ENCODE measurements at places on chromosomes 3 and 15.

GRCh38 chr15:73751899-73752805 is 999 bp downstream of the INSYN1 start:
- no peak for DNase-seq

DNA sequence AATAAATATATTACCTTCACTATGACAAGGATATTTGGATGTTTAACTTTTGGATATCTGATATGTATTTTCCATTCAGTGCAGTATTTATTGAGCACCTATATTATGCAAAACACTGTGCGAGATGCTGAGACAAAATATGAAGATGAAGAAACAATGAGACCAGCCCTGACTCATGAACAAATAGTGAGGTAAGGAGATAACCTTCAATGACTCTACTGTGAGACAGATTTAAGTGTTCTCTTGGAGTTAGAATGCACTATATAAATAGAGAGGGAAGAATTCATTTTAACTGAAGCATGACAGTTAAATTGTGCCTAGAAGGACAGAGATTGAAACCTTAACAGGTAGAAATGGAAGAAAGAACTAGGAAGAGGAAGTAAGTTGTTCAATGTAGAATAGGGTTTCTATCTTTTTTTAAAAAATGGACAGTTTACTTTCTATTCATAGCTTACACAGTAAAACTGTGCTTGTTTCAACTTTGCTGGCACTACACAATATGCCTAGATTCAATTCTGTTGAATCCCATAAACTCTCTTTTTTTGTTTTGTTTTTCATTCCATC is 124.2 kb downstream of the ZBTB20 start:
- DNase-seq: no peak

DNA sequence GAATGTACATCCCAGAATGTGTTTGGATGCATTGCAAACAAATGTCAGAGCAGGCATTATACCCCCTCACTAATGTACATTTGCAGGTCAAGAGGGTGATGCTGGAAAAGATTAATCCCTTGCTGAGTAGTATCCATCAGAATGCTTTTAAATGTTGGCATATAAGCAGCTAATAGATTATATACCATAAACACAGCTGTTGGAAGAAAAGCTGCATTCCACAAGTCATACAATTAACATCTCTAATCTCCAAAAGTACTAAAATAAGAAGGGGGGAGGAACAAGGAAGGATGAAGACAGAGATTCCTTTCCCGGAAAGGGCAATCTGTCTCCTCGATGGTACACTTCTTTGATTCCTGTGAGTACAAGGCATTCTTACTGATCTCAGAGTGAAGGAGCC is 445.7 kb upstream of the CDIN1 start:
- DNase-seq: no peak

DNA sequence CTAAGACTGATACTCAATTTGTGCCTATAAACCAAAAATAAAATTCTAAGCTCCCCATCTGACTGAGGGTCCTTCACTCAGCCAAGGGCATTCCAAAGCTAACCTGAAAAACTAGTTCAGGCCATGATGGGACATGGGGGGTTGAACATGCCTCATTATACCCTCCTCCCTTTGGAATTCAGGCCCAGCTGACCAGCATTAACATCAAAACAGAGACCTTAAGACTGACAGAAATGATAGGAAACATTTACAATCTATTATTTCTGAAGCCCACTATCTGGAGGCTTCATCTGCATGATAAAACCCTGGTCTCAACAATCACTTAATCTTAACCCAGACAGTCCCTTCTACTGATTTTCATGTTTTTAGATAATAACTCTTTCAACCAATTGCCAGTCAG is 140.4 kb downstream of the ANO10 start:
- DNase-seq: no peak
